ENCODE measurements at places on chromosomes 5 and 9.

- DNase-seq, result peak; percentile 77
Observed at GRCh38 chr5:90474235-90475107, at the start of the genes MBLAC2 and POLR3G. MBLAC2 (minus strand) TSS chr5:90474771; CDS start chr5:90474292, 479 bp downstream. POLR3G (plus strand) TSS chr5:90474864; CDS start chr5:90485568, 10,704 bp downstream.

- DNase-seq, result no peak
Observed at GRCh38 chr5:127906562-127907204, 176.9 kb upstream of the SLC12A2 start.

- DNase-seq, result no peak
Observed at GRCh38 chr5:159398936-159399335, 68.6 kb upstream of the IL12B start.

DNA sequence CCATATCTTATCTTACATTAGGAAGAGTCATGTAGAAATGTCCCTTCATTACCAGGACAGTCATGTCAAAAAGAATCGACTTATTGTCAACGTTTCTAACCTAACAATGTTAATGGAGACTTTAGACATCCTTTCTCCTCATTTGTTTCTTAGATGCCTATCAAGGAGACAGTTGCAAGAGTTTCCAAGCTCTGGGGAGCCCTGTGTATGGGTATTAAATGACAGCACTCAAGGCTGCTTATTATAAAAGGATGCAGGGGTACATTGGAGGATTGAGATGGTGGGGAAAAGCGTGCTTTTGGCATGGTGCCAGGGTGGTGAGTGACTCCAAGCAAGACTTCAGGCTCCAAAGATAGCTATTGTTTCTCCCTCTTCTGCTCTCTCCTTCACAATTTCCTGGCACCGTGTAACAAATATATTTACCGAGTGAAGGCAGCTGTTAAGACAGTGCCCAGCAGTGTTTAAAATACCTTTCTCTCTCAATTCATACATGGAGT lies 461.3 kb upstream of the CLINT1 start:
- no peak for DNase-seq

DNA sequence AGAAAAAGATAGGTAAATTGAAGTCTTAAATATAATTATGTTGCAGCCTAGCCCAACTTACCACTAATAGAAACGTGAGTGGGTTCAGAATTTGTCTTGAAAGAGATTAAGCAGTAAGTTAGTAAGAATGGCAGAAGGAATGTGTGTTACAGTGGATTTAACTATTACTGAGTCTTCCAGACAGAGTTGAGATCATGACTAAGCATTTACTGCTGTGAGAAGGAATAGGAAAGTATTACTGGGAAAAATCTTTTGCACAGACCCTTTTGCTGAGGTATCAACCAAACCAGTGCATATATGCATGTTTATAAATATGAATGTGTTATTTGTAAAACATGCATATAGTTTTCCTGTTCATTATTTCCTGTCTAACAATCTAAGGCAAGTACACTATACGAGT lies 112.8 kb upstream of the EFNA5 start:
- DNase-seq, result no peak

- no peak for DNase-seq
Observed at GRCh38 chr9:134937164-134937555, 19.4 kb upstream of the FCN1 start.

DNA sequence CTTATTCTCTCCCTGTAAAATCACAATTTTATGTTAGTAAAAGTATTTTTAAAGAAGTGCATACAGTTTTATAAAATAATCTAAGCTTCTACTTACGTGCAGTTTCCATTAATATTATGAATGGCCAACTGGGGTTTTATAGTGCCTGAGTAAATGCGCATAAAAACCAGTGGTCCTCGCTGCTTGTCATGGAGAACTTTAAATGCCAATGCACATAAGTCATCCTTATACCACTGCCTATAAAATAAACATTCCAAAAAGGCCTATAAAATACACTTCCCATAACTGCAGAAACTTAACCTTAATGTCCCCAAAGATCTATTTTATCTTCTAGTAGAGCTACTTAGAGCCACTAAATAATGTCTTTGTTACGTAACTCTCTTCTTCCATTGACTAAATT lies 28.5 kb downstream of the GFM2 start:
- DNase-seq, result no peak

DNA sequence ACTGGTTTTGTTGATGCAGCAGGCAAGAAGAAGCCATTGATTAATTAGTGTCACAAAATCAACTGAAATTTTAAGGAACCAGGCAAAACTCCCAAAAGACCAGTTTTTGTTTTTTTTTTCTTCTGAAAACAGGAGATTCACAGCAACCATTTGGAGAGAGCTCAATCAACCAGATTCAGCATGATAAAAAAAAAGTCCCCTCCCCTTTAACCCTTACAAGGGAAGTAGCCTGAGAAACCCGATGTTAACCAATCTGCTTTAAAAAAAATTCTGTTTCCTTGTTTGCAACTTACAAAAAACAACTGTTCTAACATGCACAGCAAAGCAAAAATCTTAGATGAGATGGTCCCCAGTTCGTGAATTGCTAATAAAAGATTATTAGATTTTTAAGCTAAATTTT lies 59.7 kb downstream of the HMHB1 start:
- no peak for DNase-seq

- DNase-seq, result no peak
Observed at GRCh38 chr9:116580853-116581252, 106.3 kb upstream of the TRIM32 start.

- DNase-seq, result peak; percentile 86
Observed at GRCh38 chr5:91384671-91385430, 1.7 kb upstream of the ARRDC3 start.

- no peak for DNase-seq
Observed at GRCh38 chr5:94698197-94698596, 79.7 kb downstream of the SLF1 start.

GRCh38 chr5:80036615-80037014 lies 1.5 kb downstream of the THBS4 start:
- no peak for DNase-seq

DNA sequence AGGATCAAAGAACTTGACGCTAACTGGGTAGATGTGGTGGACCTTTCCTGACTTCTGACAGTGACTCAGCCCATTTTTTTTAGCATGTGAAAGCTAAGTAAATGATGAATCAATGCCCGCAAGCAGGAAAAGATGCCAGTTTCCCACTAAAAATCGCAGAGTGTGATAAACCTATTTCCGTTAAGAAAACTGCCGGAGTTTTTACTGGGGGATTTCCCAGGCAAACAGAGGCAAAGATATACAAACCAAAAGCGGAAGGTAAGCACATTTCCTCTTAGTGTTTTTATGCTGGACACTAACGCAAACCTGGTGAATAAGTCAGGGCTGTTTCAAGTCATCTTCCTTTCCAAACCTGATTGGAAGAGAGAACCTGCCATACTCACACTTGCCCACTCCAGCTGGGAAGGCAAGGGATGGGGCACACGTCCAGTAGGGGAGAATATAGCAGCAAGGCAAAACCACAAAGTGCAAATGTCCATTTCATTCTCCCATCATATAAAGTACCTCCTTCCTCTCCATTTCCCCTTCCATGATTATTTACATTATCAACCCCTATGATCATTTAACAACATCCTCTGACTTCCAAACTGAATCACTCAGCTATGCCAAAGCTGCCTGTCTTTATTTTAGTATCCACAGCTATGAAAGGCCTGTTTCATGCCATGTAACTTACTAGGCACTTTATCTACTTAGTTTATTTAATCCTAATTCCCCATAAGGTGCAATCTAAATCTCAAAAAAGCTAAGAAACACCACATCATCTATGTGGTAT lies 349.7 kb upstream of the RFX3 start:
- DNase-seq, result no peak

DNA sequence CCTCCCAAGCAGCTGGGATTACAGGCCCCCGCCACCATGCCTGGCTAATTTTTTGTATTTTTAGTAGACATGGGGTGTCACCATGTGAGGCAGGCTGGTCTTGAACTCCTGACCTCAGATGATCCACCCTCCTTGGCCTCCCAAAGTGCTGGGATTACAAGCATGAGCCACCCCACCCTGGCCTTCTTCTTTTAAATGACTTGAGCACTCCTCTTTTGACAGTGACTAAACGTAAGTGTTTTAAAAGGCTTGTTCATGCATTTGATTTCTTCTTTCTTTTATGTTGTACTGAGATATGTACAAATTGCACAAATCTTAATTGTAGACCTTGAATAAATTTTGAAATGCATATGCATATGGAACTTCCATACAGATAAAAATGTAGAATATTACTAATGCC lies 337.9 kb downstream of the CETN3 start:
- no peak for DNase-seq

DNA sequence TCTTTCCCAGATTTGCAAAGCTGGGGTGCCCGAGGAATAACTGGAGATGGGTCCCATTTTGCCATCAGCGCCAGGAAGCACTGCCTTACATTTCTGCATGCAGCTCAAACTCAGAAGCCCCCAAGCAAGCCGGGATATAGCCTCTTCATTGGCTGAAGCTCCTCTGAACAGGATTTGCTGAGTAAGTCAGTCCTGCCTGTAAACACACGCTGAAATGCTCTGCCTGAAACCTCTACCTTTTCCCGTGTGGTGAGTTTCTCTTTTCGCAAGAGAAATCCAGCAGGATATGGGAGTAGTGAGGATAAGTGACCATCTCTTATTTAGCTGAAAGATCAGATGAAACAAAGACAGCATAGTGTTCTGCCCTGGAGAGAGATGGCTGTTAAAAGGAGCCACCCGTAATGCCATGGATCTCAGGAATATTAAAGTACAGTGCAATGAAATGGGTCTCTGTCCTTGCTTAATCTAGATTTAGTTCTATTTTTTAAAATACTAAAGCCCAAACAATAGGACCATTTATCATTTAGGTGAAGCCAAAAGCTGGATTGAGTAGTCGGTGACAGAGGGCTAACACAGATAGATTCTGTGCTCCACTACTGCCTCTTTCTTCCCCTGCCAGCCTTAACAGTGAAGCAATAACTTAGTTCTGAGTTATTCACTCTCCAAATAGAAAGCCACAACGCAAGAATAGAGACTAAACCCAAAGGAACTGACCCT lies 177.5 kb upstream of the PPP2R2B start:
- no peak for DNase-seq

- DNase-seq, result no peak
Observed at GRCh38 chr9:127912882-127913281, 4.0 kb downstream of the ST6GALNAC4 start.

DNA sequence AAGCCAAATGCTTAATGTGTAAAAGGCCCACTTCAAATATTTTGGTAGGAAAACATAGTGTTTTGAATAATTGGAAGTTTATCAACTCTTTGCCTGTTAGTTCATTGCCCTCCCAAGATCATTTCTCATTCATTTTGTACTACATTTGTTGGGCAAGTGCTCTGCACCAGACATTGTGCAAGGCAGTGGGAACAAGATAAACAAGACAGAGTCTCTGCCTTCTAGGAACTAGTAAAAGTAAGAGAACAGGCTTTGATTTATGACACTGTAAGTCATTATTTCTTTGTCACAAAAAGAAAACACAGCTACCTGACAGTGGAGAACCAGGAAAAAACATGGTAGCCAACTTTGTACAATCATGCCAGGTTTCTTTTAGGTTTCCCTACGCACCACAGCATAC lies 63.7 kb upstream of the PAM start:
- no peak for DNase-seq

- no peak for DNase-seq
Observed at GRCh38 chr5:72512593-72512860, 5.3 kb upstream of the ZNF366 start.

GRCh38 chr5:102713278-102713677 lies 41.8 kb upstream of the PAM start:
- no peak for DNase-seq

GRCh38 chr9:133023117-133023890 lies 7.5 kb upstream of the GTF3C5 start:
- DNase-seq, result no peak

- DNase-seq, result no peak
Observed at GRCh38 chr9:33233626-33234342, 6.2 kb upstream of the SPINK4 start.

GRCh38 chr5:332843-333242 lies 11.3 kb downstream of the AHRR start:
- DNase-seq, result no peak

DNA sequence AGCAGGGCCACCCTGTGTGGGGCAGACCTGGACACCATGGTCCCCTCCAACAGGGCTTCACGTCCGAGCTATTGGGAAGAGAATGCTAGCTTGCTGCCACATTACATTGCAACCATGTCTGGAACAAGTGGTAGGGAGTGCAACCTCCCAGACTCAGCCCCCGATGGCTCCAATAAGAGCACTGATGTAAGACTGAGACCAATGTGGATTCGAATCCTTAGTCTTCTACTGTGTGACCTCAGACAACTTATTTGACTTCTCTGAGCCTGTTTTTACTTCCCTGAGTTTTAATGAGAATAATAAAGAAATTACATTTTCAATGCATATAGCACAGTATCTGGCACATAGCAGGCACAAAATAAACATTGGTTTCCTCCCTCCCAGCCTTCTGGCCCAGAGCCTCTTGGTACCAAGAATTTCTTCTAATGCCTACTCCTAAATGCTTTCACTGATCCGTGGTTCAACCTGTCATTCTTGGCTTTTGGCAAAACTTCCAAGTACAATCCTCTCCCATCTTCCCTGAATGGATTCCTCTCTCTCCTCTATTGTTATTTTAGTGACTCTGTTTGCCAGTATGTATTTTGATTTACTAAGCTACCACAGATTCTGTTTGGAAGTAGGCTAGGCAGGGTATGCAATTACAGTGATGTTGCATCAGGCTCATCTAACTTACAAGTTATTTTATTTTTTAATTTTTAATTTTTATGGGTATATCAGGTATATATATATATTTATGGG lies 34.6 kb upstream of the COL15A1 start:
- no peak for DNase-seq

DNA sequence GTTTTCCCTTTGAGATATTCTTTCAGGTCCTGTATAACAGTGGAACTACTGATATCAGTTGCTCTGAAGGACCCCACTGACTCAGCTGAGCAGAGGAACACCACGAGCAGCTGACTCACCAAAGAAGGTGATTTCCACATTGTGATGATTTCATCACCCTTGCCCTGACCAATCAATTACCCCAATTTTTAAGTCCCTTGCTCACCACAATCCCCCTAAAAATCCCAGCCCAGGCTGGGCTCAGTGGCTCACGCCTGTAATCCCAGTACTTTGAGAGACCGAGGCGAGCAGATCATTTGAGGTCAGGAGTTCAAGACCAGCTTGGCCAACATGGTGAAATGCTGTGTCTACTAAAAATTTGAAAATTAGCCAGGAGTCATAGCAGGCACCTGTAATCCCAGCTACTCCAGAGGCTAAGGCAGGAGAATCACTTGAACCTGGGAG lies 125.3 kb upstream of the ABCA1 start:
- no peak for DNase-seq

DNA sequence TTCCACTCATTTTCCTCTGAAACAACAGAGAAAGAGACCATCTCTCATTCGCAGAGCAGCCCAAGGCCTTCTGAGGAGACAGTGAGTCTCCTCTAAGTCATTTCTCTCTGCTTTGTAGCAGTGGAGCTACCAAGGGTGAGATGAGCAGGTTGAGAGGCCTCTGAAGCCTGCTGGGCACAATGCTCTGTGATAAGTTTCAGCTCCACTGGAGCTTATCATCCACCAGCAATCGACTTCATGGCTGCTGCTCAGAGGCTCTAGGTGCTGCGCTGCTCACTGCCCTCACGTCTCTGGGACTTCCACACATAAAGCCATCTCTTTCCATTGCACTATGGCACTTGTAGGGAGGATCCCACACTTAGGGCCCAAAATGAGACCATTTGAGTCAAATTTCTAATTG lies 96.3 kb downstream of the CMYA5 start:
- no peak for DNase-seq

- no peak for DNase-seq
Observed at GRCh38 chr9:114289571-114290481, 33.1 kb upstream of the ORM1 start.

Measured in NCI-H1048 (cell line).